Muscle of arm (tissue), 14 donors: ENCODE measurements at places on chromosomes 13 and 19. TPM values are rescaled to one million over a fixed set of nuclear protein-coding genes. Genes with fewer than 3 reads are reported as not detected.

PTGER1 gene
- polyA plus RNA-seq = not detected

PRSS57 gene
- polyA plus RNA-seq = not detected

KCTD12 gene
- polyA plus RNA-seq = 181 TPM

GRCh38 chr19:10991076-10991475, 30.2 kb downstream of the SMARCA4 start:
- no peak for DNase-seq

DNA sequence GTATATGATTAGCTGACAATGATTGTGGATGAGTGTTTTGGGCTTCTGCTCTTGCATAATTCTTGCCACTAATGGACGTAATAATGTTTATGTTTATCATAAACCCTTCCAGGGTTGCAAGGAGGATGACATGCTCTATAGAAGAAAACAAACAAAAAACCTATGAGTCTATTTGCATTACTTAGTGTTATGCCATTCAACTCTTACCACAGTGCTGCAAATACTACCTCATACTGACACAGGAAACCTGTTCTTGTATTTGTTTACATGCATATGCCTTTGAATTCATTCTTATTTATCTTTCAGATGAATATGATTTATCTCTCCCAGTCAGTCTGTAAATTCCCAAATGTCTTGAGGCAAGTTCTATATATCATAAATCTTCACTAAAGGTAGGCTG, 39.6 kb upstream of the FREM2 start:
- no peak for DNase-seq

GRCh38 chr19:6481541-6482342, at the start of gene DENND1C:
Gene DENND1C (minus strand): TSS chr19:6481787. CDS start chr19:6481695, 92 bp downstream.
- no peak for DNase-seq

- no peak for DNase-seq
These were observed at the start of gene SLC1A6 for GRCh38 chr19:14979476-14980255. Gene SLC1A6 (minus strand): TSS chr19:14979864. CDS start chr19:14972910, 6,954 bp downstream.

DNA sequence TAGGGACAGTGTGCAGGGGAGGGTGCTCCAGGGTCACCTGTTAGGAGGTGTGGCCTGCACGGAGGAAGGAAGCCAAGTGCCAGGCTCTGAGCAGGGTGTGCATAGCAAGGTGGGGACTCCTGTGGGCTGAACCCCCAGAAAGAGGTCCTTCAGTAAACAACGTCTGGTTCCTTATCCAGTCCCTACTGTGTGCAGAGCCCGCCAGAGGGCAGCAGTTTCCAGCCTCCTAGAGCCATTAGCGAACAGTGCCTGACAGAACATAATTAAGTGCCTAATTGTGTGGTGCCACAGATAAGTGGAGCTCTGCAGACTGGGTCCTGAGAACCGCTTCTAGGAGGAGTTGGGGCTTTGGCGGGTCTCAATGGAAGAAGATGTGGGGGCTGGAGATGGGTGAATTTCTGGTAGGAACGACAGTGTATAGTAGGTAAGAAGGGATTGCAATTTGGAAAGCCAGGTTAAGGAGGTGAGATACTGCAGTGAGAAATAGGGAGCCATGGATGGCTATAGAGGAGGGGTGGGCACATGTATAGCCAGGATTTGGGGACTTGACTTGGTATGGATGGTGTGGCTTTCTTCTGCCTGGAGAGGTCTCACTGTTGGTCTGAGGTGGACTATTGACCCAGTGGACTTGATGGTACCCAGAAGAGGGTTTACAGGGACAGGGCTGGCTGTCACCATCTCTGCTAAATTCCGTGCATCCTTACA, 323.1 kb downstream of the ZNF536 start:
- DNase-seq = no peak

GRCh38 chr13:112205990-112206389, 139.0 kb downstream of the SOX1 start:
- DNase-seq = no peak

DNA sequence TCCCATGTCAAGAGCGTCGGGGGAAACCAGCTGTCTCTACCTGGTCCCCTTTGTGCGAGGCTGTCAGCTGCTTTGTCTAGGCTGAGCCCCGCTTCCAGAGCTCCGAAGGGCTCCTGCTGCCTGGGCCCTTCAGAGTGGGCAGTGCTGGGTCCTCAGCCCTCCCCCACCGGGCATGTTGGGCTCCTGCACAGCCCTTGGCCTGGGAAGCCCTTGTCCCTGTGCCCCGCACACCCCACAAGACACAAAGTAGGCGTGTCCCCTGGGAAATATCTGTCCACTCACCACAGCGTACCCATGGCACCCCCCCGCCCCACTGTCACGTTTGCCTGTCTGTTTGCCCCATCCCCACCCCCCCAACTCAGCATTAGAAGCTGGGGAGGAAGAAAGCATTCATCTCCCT, 39.6 kb upstream of the RANBP3 start:
- DNase-seq = no peak
